ENCODE measurements at places on chromosomes 7 and 10.

- DNase-seq, result no peak
Measured at GRCh38 chr7:42262964-42263363, 26.0 kb upstream of the GLI3 start.

GRCh38 chr10:42926843-42927242, 144.2 kb downstream of the BMS1 start:
- no peak for DNase-seq

DNA sequence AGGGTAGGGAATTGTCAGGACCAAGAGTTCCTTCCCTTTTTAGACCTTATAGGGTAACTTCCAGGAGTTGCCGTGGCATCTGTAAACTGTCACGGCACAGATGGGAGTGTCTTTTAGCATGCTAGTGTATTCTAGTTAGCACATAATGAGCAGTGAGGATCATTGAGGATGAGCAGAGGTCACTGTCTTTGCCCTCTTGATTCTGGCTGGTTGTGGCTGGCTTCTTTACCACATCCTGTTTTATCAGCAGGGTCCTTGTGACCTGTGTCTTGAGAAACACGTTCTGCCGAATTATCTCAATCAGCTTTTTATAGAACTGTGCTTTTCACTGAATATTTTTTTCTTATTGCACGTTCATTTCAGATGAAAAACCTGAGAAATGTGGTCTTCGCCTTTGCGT, 41.5 kb downstream of the MINPP1 start:
- no peak for DNase-seq

- DNase-seq, result no peak
Measured at GRCh38 chr7:135322571-135323340, 89.1 kb downstream of the STRA8 start.

DNA sequence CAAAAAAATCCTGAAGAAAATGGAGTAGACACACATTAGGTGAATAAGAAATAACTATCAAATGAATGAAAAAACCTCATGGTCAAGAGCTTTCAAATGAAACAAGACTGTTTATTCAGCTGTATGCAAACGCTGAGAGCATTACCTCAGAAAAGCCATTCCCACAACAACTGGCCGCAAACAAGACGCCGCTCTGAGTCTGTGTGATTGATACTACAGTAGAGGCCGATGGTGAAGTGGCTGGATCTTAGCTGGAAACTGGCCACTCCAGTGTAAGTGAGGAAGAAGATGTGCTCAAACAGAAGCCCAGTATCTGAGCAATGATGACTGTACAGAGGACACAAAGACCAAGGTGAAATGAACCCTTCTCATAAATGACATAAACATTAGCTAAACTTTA, 252.4 kb upstream of the GHITM start:
- DNase-seq, result no peak

DNA sequence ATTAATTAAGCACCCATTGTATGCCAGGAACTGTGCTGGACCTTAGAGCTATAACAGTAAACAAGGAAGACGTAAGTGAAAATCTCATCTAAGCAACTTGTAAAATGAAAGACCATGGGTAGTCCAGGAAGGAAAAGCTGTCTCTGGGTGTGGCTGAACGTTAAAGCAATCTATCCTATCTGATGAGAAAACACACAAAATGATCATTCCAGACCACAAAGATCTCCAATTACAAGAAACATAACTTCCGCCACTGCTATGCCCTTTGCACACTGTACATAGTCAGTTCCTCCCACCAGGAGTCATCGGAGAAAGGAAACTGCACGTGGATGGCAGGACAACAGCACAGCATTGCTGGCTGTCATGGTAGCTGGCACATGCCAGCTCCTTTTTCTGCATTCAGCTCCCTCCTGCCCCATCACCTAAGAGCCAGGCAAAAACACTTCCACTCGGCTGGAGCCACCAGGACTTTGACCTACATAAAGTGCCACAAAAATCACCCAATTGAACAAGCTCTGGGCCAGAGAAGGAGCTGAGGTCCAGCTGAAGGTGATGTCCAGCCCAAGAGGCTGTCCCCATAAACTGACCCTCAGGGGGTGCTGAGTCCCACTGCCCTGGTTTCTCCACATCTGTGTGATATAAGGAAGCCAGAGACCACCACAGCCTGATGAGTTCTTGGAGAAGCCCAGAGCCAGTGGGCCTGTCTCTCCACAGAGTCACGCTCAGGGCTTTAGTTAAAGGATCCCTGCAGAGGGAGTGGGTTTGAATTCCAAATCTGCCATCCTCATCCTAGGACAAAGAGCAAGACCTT, 56.4 kb downstream of the STEAP1B start:
- DNase-seq, result peak; percentile 30

- no peak for DNase-seq
Measured at GRCh38 chr7:47416492-47417480, 165.1 kb downstream of the TNS3 start.

- DNase-seq, result peak; percentile 19
Measured at GRCh38 chr10:70477661-70478162, 855 bp upstream of the PALD1 start.

DNA sequence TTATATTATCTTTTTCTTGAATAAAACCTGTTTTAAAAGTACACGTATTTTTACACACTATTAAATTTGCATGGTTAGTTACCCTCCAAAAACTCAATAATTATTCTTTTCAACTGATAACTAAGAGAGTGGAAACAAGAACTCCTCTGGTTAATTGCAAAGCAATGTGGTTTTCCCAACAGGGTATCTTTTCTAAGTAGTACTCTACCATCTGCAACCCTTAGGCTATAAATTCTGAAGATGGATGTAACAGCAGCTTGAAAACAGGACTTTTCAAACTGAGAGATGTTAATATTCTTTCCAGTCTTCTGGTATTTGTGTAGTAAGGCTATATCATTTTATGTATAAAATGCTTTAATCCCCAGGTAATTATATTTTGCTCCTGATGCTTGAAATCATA, 916.1 kb upstream of the POT1 start:
- DNase-seq, result no peak

All from Caki2 (cell line).